Fibroblast of upper back skin (primary cell): ENCODE measurements at places on chromosomes 2 and 18.

- no peak for DNase-seq
Observed at GRCh38 chr2:212050871-212051270, 487.7 kb downstream of the ERBB4 start.

- no peak for DNase-seq
Observed at GRCh38 chr2:106581328-106581727, 94.2 kb downstream of the CD8B2 start.

GRCh38 chr2:38654528-38655381 lies 11.2 kb upstream of the GALM start:
- DNase-seq, result no peak

DNA sequence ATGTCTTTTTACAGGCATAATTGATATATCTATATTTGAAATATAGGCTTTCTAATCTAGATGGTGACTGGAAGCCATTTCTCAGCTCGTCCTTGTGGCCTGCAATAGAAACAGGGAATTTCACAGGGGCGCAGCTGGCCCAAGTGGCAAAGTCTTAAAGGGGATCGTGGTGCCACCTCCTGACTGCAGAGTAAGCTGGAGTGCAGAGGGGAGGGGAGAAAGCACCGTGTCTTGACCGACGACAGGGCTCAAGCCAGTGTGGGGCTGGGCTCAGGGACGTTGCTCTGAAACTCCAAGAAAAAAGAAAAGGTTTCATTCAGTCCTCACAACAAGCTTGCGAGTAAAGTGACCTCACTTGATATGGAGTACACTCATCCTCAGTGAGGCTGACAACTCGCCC lies 255.1 kb downstream of the DCDC2C start:
- no peak for DNase-seq

DNA sequence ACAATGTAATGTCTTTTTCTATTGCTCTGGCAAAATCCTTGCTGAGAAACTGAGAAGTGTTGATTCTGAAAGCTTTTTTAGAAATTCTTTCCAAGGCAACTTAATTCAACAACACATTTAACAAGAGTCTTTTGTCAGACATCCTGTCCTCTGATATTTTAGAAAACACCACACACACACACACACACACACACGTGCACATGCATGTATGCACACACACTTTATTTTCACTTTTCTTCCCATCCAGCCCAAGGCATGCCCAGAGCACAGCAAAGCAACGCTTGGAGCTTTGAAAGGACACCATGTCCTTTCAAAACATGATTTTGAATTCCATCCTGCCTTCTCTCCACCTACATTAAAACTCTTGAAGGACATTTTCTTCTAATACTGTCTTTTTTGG lies 116.1 kb downstream of the ATL2 start:
- DNase-seq, result no peak

DNA sequence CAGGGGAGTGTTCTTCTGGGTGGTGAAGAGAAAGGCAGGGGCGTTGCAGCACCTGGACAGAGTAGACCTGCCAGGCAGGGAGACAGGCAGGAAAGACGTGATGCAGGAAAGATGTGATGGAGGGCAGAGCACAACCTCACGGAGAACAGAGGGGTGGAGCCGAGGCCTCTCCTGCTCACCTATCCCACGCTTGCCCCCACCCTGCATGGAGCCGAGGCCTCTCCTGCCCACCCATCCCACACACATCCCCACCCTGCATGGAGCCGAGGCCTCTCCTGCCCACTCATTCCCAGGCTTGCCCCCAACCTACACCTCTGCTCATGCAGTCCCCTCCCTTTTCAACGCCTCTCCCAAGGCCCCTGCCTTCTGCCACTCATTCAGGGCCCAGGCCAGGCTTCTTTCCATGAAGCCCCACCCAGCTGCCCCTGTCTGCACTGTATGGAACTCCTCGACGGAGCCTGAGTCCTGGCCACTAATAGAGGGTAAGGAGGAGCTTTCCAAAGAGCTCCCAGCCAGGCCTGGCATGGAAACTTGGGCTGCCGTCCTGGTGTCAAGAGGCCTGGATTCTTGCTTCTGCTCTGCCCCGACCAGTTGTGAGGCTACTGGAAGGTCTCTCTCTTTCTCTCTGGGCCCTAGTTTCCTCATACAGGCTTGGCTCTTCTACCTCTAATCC lies 32.0 kb upstream of the LOXHD1 start:
- DNase-seq, result no peak

- no peak for DNase-seq
Observed at GRCh38 chr18:56030060-56030459, 442.1 kb upstream of the TCF4 start.

DNA sequence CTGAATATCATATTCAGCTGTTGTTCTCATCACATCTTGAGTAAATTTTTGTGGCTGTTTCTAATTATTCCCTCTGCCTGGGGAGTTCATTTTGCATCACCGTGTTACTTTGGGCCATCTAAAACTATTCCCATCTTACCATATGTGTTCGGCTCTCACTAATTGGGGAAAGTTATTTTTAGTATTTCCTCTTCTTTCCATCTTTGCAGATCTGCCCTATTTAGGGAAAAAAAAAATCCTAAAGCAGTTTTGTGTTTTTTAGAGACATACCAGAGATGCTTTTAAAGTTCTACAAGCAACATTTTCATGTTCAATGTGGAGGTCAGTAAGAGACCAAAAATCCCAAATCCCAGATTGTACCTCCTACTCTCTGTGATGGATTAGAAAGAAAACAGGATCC lies 111.3 kb upstream of the NDUFV2 start:
- peak; percentile 79 for DNase-seq

DNA sequence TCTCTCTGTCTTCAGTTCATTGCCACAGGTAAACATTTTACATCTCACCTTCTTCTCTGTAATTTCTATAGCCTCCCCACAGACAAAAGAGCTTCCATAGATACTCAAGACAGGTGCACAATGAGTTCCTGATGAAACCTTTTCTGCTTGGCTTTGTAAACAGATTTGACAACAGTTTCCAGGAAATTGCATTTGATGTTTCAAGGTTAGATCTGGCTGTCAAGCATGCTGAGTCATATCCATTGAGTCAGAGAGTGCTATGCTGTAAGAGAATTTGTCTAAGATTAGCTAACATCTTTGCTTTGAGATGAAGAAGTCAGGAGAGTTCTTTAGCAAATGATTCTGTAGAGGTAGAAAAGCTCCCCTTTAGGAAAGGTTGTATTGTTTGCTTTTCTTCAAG lies 40.6 kb upstream of the MAP2 start:
- DNase-seq, result peak; percentile 64

- DNase-seq, result peak; percentile 98
Observed at GRCh38 chr2:167140767-167141166, 252.5 kb downstream of the XIRP2 start.

GRCh38 chr2:88698027-88698413 lies 6.5 kb downstream of the RPIA start:
- DNase-seq, result no peak

DNA sequence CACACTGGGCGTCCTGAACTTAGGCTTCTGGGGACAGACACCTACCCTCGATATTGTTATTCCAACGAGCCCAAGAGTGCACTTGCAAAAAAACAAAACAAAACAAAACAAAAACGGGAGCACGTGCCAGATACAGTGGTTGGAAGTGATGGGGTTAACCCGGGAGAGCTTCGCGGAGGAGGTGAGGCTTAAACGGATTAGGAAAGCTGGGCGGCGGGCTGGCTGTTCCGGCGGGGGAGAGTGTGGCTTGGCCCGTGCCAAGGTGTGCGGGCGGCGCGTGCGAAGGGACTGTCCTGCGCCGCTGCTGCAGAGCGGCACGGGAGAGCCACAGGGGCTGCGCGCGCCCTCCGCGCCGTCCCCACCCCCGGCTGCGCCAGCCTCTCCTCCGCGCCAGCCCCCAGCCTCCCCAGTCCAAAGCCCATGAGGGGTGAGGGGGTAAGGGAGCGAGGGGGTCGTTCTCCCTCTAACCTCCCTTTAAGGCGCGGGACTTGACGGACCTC lies 1.5 kb upstream of the SLC30A3 start:
- DNase-seq, result no peak
